ENCODE measurements at places on chromosomes 2 and 18.

GRCh38 chr2:129903586-129904425 lies 75.7 kb upstream of the RAB6C start:
- DNase-seq = no peak

DNA sequence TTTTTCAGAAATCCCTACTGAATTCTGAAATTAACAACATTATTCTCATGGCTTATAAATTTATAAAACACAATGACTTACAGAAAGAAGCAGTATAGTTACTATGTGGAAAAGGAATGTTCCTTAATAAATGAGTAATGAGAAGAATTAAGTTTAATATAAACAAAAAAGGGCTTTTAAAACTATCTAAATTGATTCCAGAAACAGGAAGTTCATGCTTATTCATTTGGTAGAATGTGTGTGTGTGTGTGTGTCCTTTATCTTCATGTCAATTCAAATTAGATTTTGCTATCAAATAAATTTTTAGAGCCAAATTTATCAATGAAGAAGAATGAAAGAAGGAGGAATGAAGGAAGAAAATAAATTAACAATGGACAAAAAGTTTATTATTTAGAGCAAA lies 440.8 kb upstream of the LRRTM4 start:
- DNase-seq = no peak

DNA sequence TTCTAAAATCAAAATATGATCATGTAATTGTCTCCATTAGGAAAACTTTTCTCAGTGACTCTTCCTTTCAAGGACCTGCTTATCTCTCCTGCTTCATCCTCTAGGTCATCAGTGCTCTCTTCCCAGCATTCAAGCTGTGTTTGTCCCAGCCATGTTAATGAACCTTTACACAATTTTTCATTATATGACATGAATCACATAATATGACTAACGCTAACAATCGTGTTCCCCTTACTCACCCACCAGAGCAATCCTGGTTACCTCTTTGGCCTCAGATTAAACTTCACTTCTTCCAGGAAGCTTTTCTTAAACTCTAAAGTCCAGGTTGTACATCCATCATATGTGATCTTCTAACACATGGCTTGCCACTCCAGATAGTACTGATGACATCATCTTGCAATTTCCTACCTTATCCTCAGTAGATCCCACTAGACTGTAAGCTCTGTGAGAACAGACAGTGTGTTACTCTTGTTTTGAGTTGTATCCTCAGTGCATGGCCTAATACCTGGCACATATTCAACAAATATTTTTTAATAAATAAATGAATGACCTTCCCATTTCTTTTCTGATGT lies 882.9 kb upstream of the ZEB2 start:
- no peak for DNase-seq

- DNase-seq = no peak
Measured at GRCh38 chr2:178484245-178485041, 4.2 kb downstream of the PLEKHA3 start.

DNA sequence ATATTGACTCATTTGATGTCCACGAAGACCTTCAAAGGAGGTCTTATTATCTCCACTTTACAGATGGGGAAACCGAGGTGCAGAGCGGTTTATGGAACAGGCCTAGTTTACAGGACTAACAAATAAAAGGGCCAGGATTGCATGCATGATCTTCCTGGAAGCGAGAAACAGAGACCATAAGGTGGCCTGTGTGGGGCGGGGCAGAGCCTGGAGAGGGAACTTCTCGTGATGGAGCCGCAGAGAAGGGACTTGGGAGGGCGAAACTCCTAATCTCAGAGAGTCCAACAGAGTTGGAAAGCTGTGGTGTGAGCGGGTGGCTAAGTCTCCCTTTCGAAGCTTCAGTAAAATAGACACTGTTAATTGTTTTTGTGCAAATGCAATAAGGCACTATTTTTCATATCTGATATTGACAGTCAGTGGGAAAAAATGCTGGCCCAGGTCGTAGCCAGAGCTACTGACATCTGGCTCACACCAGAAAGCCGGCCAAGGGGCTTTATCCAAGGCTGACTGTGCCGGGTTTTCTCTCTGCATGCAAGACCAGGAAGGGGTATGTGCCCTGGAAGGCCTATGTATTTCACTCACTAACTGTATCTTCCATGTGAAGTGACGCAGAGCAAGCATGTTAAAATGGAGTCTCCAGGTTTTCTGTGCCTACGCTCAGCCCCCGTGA lies 4.5 kb downstream of the INPP5D start:
- no peak for DNase-seq

DNA sequence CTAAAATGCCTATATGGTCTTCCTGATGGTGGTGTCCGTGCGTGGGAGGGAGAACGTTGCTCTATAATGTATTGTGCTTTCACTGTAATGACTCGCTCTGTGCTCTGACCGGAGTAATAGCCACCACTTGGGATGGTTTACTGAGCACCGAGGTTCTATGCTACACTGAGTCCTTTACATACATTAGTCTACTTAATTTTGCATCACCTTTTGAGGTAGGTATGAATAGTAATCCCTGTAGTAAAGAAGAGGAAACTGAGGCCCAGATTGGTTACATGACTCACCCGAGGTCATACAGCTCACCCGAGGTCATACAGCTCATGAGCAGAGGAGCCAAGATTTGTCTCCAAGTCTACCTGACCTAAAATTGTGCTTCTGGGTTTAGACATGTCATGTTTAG lies 79.5 kb downstream of the ARMC9 start:
- DNase-seq = no peak

- no peak for DNase-seq
Measured at GRCh38 chr2:62741954-62742722, 36.6 kb downstream of the EHBP1 start.

GRCh38 chr2:241516520-241516965 lies 8.2 kb upstream of the STK25 start:
- no peak for DNase-seq

- DNase-seq = no peak
Measured at GRCh38 chr18:13872932-13873331, 42.4 kb downstream of the MC2R start.

DNA sequence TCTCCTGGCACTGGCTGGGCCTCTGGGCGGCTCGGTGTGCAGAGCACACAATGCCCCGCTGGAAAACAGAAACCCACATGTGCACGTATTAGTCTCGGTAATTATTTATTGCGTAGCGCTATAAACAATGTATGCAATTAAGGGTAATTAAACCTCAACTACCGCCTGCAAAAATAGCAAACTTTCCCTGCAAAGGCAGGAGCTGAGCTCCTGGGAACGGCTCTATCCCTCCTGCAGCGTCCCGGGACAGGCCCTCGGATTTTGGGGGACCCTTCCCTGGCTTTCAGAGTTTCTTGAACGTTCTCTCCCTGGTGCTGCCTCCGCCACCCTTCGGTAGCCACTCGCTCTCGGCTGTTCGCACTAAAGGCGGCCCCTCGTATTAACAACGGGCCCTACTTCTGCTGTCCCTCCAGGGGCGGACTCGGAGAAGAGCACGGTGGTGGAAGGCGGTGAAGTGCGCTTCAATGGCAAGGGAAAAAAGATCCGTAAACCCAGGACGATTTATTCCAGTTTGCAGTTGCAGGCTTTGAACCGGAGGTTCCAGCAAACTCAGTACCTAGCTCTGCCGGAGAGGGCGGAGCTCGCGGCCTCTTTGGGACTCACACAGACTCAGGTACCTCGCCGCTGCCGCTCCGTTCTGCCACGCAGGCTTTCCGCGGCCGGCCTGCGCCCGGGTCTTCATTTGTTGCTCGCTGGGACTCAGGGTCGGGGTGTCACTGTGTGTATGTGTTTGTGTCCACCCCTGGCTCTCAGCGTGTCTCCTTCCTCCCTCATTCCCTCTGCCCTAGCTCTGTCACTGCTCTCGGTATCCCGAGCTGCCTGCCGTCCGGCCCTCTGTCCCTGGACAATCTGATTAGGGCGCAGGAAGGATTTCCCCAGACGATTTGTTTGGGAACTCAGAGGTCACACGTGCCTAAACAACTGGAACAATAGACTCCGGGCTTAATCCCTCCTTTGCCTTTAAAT lies 1.2 kb downstream of the DLX1 start:
- DNase-seq = no peak

DNA sequence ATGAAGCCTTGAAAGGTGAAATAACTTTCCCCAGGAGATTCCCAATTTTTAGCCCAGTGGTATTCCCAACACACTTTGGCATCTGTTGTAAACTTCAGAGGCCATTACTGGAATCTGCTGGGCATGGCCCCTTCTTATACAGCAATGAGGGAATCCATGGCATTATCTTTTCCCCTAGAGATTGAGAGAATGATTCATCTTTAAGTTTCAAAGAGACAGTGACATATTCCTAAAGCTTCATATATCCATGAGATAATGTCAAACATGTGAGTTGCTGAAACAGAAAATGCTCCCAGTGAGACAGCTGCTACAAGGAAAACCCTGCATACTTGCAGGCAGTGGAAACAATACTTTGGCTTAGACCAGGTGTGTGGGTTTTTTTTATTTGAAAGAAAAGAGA lies 51.1 kb upstream of the DLX2 start:
- DNase-seq = no peak

GRCh38 chr2:217803653-217803960 lies 199.2 kb downstream of the TNS1 start:
- DNase-seq = no peak

DNA sequence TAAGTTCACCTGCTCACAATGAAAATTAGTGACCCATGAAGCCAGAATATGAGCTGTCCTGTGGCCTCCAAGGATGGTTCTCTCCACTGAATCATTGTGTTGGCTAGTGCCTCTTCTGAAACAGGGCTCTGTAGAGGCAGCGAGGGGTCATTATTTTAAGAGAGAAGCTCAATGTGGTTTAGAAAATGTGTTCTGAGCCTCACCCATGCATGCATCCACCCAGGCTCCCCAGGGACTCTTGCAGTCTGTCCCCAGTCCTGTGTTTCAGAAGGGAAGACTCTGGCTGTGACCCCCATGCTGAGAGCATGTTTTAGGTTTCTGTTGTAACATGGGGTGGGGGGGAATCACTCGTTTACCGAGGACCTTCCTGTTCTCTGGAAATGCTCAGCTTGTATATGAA lies 135.2 kb downstream of the RNF144A start:
- DNase-seq = no peak

DNA sequence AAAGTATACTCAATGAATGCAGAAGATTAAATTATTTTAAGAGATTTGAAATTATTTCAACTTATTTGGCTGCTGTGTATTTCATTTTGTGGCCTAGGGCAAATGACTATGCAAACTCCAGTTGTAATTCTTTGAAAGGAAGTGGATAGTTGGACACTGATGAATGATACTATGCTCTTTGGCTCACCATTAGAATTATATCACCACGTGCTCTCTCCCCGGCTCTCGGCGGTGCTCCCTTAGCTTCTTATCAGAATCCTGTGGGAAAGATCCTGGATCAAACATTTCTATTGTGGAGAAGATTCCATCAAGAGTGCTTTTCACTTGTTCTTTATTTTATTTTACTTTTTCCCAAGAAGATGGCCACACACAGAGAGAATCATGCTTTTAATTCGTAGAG lies 55.2 kb downstream of the ADCYAP1 start:
- DNase-seq = no peak

DNA sequence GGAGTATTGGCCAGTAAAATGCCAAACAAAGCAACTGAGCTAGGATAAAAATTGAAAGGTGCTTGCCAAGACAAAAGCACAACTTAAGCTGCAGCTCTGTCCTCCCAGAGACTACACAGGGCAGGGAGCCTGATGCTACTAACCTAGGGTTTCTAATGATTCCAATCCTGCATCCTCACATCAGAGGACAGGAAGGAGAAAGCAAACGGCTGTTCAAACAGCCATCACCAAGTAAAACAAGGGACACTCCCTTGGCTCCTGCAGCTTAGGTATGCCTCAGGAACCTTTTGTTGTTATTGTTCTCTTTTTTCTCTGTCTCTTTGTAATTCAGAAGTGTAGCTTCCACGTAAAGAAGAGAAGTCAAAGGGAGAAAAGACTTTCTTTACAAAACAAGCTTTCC lies 99.5 kb downstream of the TCF4 start:
- DNase-seq = no peak

- DNase-seq = peak; percentile 53
Measured at GRCh38 chr18:48607056-48607984, 68.5 kb downstream of the CTIF start.

DNA sequence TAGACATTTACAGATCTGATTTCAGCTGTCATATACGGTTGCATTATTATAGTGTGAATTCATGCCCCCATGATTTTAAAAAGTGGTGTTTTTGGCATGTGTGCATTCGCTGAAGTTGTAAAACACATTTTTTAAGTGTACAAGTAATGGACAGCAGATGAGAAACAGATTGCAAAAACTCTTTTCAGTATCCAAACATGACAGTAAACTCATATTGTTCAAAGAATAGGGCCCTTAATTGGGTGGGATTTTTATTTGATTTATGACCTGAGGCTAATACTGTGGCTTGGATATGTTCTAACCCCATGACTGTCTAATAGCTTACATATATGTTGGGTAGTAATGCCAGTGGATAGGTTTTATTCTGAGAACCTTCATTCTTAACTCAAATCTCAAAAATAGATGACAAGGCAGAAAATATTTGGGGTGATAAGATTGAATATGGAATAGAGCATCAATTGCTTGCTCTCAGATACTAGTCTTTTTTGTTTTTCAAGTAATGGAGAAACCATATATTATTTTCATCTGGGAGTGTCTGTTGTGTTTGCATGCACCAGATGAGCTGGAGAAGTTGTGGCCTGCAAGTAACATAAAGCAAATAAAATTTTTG lies 118.6 kb downstream of the PARD3B start:
- DNase-seq = no peak

DNA sequence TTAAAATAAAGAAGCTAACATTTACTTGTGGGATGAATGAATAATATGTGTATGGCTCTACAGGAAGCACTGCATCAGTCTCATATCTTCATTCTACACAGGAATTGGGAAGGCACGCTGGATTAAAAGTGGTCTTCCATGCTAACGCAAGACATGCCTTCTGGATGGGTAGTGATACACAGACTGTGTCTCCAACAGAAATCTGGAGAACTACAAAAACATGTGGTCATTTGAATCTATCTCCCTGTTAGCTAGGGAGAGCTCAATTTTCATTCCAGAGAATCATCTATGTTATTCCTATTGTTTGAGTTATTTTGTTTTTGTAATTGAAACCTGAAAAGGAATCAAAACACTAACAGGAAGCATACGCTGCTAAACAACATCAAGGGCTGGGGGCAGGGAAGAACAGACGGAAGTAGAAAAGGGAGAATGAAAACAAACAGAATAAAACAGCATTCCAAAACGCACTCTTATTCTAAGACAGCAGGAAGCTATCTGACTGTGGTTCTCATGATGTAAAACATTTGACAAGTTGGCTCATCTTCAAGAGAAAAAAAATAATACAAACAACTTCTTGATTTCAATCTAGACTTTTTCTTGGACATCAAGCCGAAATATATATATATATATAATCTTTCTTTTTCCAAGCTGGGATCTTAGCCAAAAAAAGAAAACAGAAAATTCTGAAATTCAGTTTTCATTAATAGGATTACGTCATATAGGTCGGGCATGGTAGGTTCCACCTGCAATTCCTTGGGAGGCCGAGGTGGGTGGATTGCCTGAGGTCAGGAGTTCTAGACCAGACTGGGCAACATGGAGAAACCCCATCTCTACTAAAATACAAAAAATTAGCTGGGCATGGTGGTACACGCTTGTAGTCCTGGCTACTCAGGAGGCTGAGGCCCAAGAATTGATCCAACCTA lies 31.5 kb upstream of the ASNSD1 start:
- no peak for DNase-seq

- DNase-seq = no peak
Measured at GRCh38 chr18:2310886-2311285, 260.4 kb downstream of the METTL4 start.

GRCh38 chr2:99880148-99880963 lies 262.0 kb downstream of the AFF3 start:
- no peak for DNase-seq

- no peak for DNase-seq
Measured at GRCh38 chr2:33371304-33372090, 105.0 kb upstream of the RASGRP3 start.

GRCh38 chr2:127086990-127087790 lies 19.8 kb downstream of the BIN1 start:
- DNase-seq = no peak
